SW 1271 (cell line): ENCODE measurements at places on chromosomes 7 and 10.
A peak's percentile ranks its signal among the peaks of the same experiment; 100 is the strongest.

- no peak for DNase-seq
Measured at GRCh38 chr7:18445916-18446520, 49.5 kb upstream of the HDAC9 start.

- DNase-seq: no peak
Measured at GRCh38 chr10:106931159-106931852, 233.2 kb downstream of the SORCS1 start.

GRCh38 chr10:12538491-12538995 is 189.2 kb downstream of the CAMK1D start:
- DNase-seq: no peak

GRCh38 chr10:117980216-117980615 is 66.5 kb downstream of the RAB11FIP2 start:
- DNase-seq: peak; percentile 50

- no peak for DNase-seq
Measured at GRCh38 chr10:50394832-50395231, 143.5 kb upstream of the ASAH2 start.

- no peak for DNase-seq
Measured at GRCh38 chr7:23343806-23344475, 44.8 kb downstream of the MALSU1 start.

- no peak for DNase-seq
Measured at GRCh38 chr7:96184783-96185182, 137.1 kb downstream of the SLC25A13 start.

DNA sequence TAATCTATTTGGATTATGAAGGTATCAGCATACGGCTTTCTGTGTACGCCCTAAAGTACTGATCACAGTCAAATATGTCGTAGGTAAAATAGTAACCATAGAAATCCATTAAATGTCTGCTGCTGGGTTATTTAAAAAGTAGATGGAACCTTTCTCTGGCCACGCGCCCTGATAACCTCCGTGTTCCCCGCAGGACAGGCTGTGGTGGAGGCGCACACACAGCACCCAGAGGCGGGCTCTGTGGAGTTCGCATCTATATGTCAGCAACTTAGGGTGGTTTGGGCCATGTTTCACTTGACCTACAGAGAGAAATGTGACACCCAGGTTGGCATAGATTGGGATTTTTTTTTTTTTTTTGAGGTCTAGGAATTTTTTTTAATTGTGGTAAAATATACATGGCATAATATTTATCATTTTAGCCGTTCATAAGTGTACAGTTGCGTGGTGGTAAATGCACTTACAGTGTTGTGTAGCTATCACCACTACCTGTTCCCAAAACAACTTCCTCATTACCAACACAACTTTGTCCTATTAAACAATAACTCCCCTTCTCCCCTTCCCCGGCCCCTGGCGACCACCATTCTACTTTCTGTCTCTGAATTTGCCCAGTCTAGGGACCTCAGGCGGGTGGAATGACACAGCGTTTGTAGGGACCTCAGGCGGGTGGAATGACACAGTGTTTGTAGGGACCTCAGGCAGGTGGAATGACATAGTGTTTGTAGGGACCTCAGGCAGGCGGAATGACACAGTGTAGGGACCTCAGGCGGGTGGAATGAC is 15.4 kb downstream of the PPP2R2D start:
- DNase-seq: no peak

DNA sequence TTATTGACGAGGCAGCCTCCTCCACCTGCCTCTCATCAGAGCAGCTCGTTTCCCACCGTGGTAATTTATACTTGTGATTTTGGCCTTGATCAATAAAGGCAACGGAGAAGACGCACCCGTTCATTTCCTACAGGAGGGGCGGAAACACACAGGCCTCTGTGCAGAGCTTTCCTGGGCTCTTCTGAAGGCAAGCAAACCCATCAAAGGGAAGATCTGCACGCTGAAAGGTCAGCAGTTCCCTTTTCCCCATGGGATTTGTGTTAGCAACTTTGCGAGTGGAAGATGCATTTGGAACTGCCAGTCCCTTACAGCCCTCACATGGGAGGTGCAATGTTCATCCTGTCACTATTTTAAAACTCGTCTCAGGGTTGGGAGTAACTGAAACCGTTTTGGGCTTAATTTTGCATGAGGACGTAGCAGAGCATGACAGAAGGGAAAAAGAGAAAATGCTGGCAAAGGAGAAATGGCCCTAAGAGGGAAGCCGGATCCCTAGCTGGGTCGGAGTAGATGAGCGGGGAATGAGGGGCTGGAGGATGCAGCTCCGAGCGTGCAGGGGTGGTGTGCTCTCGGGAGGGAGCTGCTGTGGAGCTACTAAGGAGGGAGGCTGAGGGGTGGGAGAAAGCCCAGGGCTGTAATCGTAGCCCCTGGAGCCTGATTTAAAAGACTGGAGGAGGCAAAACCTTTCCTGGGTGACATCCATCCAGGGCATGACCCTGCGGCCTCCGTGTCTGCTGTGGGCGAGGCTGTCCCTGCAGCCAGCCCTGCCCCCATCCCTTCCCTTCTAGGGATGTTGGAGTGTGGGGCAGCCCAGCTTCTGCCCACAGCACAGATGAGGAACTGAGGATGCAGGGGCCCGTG is 111.1 kb upstream of the FAM20C start:
- no peak for DNase-seq

GRCh38 chr7:141456298-141456697 is 94.9 kb upstream of the AGK start:
- no peak for DNase-seq

- DNase-seq: no peak
Measured at GRCh38 chr7:3879355-3880075, 578.5 kb downstream of the SDK1 start.

GRCh38 chr10:95447685-95448084 is 113.5 kb downstream of the SORBS1 start:
- no peak for DNase-seq

DNA sequence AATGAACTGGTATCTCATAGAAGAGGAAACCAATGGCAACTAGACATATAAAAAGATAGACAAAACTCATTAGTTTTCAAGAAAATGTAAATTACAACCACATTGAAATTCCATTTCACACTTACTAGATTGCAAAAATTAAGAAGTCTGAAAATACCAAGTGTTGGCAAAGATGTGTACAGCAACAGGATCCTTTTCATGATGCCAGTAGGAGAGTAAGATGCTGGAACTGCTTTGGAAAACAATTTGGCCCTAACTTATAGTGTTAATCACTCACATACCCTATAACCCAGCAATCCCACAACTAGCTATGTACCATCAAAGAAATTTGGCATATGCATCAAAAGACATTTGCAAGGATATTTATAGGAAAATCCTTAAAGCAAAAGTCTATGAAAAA is 15.5 kb downstream of the REEP3 start:
- DNase-seq: no peak

DNA sequence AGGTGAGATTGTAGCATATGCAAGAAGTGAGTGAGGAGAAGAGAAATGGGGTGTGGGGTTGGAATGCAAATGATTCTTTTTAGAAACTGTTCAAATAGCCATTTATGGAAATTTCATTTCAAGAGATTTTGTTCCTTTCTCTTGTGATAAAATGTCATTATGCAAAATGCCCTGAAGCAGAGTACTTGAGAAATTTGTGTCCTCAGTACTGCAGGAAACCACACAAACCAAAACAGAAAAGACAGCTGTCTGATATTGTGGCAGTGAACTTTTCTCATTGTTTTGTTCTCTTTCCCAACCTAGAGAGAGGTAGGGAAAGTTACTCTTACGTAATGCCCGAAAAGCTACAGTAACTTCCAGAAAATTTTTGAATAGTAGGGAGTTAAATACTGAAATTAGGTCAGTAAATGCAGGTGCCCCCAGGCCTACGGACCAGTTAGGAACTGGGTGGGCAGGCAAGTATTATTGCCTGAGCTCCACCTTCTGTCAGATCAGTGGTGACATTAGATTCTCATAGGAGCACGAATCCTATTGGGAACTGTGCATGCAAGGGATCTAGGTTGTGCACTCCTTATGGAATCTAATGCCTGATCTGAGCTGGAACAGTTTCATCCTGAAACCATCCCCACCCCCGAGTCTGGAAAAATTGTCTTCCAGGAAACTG is 34.0 kb downstream of the DLD start:
- DNase-seq: no peak

DNA sequence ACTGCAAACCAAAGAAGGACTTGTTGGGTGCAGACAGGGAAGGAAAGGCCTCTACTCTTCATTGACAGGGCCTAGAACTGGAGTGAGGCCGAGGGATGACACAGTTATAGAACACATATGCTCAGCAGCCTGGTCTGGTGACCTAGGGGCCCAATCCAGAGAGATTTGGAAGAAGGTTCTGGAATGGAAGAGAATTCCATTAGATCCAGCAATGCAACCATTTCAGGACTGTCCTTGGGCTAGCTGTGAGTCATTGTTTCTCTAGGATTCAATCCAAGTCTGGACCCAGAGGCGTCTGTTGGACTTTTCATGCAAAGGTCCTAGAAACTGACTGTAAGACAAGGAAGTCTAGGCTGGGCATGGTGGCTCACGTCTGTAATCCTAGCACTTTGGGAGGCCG is 59.2 kb downstream of the WIPF3 start:
- DNase-seq: no peak

DNA sequence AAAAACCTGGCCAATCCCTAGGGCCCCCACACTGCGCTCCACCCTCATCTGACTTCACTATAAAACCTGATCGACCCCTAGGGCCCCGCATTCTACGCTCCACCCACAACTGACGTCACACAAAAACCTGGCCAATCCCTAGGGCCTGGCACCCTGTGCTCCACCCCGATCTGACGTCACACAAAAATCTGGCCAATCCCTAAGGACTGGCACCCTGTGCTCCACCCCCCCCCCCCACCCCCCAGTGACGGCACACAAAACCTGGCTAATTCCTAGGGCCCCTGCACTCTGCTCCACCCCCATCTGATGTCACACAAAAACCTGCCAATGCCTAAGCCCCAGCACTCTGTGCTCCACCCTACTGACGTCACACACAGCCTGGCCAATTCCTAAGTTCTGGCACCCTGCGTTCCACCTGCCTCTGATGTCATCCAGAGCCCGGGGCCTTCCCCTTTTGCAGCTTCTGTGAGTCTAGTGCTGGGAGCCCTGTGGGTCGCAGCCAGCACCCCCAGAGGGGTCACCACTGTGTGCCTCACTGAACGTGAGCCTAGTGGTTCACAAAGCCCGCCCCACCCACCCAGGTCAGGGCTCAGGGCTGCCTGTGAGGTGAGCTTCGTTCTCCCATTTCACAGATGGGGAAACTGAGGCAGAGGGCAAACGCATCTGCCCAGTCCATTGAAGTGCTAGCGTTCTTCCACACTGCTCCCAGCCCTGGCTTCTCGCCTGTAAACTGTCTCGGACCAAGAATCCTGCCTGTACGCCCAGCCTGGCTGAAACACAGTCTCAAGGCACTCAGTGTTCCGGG is 40.6 kb downstream of the MICALL2 start:
- DNase-seq: peak; percentile 72

GRCh38 chr7:93298671-93299070 is 66.5 kb downstream of the VPS50 start:
- DNase-seq: no peak

DNA sequence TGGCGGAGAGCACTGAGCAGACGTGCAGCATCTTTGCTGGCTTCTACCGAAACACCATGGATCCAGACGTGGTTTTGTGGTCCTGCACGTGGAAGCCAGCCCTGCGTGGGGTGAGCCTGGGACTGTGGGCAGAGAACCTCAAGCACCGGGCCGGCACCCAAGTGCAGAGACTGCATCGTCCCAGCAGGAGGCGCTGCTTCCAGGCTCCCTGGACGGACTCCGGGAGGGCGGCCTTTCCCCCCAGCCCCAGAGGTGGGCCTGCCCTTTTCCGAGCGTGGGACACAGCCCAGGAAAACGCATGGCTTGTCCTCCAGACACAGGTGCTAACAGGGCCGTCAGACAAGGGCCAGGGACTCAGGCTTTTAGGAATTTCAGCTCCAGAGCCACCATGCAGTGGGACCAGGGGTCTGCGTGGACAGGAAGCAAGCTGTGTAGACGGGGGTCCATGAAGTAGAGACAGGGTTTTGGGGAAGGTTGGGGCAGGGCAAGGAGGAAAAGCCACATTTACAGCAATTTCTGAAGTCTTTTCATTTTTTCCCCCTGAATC is 303.9 kb downstream of the WDR37 start:
- DNase-seq: no peak

DNA sequence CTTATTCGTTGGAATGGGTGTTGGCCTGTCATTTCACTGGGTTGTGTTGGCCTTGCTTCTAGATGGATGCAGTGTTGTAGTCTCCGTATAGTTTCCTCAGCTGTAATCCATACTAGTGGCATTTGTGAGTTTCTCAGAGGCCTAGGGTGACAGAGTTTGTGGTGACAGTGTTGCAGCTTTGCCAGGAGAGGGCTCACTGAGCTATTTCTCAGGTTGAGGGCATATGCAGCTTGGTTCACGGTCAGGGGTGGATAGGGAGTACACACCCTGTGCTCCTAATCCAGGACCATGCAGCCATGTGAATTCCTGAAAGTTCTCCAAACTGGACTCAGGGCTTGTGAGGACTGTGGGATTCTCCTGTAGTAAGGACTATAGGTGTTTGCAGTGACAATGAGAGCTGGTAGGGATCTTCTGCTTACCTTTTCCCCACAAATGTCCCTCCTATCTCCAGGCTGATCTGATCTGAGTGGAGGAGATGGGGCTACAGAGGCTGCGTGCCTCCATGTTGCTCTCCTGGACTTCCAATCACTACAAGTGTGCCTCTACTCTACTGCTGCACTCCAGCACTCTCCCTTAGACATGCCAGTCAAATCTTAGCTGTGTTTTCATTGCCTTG is 229.0 kb downstream of the STK31 start:
- DNase-seq: peak; percentile 65

GRCh38 chr10:12663863-12664262 is 314.5 kb downstream of the CAMK1D start:
- DNase-seq: no peak

DNA sequence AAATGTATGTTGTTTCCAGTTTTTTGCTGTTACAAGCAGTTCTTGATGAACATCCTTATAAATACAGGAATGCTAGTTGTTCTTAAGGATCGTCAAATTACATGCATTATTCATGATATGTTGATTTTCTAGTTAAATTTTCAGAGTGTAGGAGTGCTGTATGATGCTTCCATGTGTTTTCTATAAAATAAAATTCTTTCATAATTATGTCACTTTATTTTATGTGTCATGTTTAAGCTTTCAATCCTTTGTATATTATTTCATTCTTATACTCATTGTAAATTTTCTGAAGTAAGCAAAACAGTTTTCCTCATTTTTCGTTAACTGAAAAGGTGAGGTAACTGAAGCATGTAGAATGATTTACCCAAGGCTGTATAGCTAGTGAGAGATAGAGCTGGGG is 16.8 kb upstream of the MYPN start:
- no peak for DNase-seq

DNA sequence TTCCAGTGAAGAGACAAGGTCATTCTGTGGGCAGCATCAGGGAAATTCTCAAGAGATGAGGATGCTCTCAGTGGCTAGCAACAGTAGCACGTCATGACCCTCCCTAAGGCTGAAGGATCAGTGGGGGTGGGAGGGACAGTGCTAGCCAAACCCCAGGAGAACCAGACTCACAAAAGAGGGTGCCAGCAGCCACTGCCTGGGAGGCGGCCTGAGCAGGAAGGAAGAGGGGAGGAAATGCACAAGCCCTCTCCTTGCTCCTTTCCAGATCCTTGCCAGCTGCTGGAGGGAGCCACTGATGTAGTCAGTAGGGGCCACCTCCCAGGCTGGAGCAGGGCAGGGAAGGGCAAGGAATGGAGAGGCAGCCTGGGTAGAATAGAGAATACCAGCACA is 302.7 kb downstream of the RPS24 start:
- DNase-seq: no peak
